Activated T-helper 1 cell treated with anti-CD3 and anti-CD28 coated beads, Interleukin-2, amount 50 U/mL, for 16 hours (primary cell): ENCODE measurements at places on chromosomes 1 and 21.

DNA sequence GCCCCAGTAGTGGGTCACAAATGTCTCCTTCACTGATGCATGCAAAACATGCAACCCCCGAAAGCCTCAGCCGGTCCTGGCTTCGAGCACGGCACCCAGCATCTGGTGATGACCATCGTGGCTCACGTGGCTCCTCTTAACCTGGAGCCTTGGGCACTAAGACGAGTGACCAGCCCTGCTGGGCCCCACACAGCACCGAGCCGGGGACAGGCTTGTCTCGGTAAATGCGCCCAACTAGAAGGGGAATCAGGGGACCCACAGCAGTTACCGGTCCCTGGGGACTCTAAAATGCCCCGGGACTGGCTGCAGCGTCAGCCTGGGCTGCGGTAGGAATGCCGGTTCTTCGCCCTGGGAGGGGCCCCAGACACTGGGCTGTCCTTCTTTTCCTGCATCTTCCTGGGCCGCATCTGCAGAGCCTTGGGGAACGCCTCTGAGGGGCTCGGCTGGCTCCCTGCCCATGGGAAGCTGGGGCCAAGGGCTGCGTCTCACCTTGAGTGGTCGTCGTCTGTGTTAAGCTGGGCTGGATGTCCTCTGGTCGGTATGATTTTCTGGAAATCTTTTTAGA, 13.1 kb upstream of the TTC34 start:
- DNase-seq: no peak

GRCh38 chr1:62082456-62083363, 111.9 kb upstream of the L1TD1 start:
- DNase-seq: no peak

DNA sequence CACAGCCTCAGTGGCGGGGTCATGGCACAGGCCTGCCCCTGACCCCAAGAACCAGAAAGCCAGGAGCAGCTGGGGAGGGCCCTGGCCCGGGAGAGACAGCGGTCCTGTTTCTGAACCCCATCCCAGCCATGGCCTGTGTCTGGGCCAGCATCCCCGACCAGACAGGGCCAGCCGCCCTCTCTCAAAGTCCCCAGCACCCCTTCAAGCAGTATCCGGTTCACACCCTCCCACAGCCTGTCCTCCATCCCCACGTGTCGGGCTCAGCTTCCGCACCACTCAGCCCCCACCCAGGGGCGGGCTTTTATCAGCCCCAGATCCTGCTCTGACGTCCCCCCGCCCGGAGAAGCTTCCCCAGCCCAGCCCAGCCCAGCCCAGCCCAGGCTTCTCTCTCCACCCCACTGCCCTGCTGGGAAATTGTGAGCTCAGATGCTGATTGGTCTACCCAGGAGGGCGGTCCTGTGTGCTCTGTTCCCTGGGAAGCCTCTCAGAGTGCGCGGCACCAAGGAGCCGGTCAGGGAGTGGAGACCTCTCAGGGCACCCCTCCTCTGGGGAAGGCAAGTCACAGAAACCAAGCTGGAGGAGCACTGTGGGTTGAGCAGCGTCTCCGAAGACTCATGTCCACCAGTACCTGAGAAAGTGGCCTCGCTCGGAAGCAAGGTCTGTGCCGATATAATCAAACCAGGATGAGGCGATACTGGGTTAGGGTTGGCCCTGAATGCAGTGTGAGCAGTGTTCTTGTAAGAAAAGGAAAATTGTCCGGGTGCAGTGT, 4.7 kb upstream of the FAAP20 start:
- peak; percentile 56 for DNase-seq

- no peak for DNase-seq
These were observed 82.3 kb downstream of the TIAM1 start for GRCh38 chr21:31261759-31262158.

GRCh38 chr1:54837002-54837853, 36.1 kb upstream of the TTC22 start:
- DNase-seq: no peak

DNA sequence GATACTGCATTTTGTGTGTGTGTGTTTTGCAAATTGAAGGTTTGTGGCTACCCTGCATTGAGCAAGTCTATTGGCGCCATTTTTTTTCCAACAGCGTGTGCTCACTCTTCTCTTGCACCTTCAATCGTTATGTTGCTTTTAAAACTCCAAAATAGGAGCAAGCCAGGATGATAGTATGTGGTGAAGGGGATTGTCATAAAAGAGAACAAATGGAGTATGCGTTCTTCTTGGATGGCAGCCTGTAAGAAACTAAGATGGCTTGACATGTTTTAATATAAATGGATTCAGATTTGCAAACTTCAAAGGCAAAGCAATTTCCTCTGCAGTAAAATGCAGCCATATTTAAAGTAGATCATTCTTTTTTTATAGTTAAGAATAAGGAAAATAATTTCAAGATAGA, 43.2 kb upstream of the KCNK1 start:
- DNase-seq: no peak

GRCh38 chr1:179121159-179121938, 39.5 kb downstream of the TOR3A start:
- no peak for DNase-seq

DNA sequence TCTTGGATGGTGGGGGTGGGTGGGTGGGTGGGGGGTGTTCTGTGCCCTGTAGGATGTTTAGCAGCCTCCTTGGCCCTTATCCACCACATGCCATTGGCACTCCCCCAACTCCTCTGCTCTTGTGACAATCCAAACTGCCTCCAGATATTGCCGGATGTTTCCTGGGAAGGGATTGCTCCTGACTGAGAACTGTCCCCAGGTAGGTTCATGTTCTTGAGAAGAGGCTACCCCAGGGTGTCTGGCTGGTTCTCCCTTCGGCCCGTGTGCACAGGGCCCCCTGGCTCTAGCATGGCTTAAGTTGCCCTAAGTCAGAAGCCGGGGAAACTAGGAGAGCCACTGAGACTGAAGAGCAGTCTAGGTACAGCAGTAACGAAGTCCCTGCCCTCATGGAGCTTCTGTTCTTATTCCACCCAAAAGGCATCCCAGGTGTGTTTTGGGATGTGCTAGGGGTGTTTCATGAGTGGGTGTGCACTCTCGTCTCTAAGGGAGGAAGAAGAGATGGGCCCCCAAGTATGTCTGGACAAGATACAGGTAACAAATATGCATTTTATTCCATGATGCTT, 19.8 kb upstream of the THRAP3 start:
- DNase-seq: no peak

DNA sequence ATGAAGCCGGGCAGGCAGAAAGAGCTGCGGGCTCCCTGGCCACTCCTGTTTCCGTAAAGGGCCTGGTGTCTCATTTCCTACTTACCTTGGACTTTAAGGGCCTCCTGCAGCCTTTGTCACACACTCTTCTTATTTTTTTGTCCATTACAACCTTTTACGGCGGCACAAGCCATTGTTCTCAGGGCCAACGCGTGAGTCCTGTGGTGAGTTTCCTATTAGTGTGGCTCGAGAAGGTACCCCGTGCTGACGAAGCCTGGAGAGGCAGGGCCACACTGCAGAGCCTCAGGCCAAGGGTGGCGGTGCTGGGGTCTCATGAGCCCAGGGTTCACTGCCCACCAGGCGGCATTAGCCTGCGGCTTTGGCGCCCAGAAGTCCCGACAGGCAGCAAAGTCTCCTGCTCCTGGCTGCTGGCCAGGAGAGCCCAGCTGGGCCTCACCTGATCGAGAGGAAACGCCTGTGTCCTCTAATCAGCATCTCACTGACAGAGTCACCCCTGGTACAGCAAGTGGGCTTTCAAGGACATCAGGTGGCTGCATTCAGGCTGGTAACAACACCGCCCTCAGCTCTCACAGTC, 62.0 kb downstream of the SIK1 start:
- no peak for DNase-seq

DNA sequence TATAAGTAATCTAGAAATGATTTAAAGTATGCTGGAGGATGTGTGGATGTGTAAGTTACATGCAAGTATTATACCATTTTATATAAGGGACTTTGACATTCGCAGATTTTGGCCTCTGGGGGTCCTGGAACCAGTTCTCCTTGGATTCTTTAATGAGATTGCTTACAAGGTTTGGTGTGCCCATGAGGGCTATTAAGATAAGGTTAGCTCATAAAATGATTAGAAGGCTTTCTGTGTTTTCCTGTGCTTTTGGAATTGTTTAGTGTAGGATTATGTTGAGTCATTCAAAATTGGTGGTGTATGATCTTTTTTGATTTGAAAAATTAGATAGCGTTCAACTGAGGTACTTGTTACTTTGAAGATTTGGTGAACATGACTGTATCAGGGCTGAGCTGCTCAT, 5.6 kb downstream of the USP25 start:
- DNase-seq: no peak
